Heart right ventricle (tissue), 16 donors: ENCODE measurements at places on chromosomes 3 and 15.
A peak's percentile ranks its signal among the peaks of the same experiment; 100 is the strongest.

DNA sequence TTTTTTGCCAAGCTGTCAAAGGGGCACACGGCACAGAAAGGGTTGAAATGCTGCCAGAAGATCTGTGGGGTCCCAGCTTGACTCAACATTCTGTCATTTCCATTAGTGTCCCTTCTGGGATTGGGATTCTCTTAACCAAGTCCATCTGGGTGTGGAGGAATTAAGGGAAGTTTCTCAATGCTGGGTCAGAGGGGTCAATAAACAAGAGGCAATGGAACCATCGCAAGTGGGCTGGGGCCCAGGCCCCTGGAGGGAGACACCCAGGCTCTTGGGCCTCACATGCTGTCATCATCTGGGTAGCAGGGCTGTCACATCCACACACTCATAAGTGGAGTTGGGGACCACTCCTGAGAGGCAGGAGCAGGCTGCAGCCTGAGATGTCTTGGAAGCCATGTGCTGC is 8.1 kb upstream of the APOD start:
- no peak overlapping the region for H3K27ac ChIP-seq
- H3K36me3 ChIP-seq: no peaks in the 10 kb centered on the region
- no peaks in the 10 kb centered on the region for H3K27me3 ChIP-seq
- H3K4me1 ChIP-seq: no peaks in the 10 kb centered on the region
- H3K4me3 ChIP-seq: no peak overlapping the region
- DNase-seq: no peak

DNA sequence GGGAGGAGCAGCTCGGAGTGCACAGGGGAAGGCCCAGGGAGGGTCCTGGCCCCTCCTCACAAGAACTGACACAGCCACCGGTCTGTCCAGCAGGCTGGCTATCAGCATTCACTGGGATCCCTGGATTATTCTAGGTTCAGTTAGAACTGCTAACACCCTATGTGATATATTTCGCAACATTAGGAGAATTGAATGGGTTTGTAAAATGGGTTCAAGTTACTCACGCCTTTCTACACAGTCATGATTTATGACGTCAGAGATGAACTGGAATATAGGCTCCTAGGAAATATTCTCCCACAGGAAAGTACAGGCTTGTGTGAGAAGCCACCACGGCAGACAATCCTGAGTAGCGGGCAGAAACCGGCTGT is 969 bp upstream of the BSN start:
- no peaks in the 10 kb centered on the region for H3K36me3 ChIP-seq
- peak overlapping the region; percentile 89 for H3K27ac ChIP-seq
- H3K27me3 ChIP-seq: no peaks in the 10 kb centered on the region
- no peak for DNase-seq
- H3K4me1 ChIP-seq: peaks cover 15% of the 10 kb centered on the region
- H3K4me3 ChIP-seq: peak overlapping the region; percentile 85

- no peak for DNase-seq
- no peaks in the 10 kb centered on the region for H3K36me3 ChIP-seq
- H3K27ac ChIP-seq: no peak overlapping the region
- H3K27me3 ChIP-seq: peaks cover 83% of the 10 kb centered on the region
These were observed 4.6 kb downstream of the SKOR1 start for GRCh38 chr15:67829647-67830504.

GRCh38 chr3:140163159-140163763 is 228.3 kb downstream of the CLSTN2 start:
- no peaks in the 10 kb centered on the region for H3K36me3 ChIP-seq
- H3K4me1 ChIP-seq: no peaks in the 10 kb centered on the region
- no peaks in the 10 kb centered on the region for H3K27me3 ChIP-seq
- no peak for DNase-seq
- H3K4me3 ChIP-seq: no peak overlapping the region

DNA sequence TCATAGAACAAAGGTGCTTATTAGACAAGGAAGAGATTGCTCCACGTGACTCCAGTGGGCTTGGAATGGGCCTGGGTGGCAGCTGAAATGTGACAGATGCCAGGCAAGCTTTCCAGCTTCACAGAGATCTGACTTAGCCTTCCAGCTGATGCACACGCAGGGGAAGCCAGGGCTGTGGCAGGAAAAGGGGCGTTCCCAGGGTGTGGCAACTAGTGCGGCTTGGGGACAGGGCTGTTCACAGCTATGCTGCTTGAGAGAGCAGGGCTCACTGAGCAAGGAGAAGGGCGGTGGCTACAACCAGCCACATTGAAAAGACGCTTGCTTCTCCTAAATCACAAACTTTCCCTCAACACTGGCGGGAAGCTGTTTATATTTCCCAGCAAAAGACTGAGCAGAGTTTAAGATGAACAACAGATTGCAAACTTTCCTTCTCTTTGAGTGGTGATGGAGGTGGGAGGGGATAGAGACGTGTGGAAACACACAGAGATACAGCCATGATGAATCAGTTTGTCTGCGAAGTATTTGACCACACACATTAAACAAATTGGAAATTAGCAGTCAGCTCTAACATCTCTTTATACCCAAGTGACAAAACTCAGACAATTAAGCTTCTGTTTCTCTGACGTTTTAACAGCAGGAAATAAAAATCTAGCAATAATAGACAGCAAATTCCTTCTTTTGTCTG is 127.5 kb downstream of the BDH1 start:
- H3K27ac ChIP-seq: peak overlapping the region; percentile 8
- H3K4me1 ChIP-seq: peaks cover 36% of the 10 kb centered on the region
- no peak overlapping the region for H3K4me3 ChIP-seq

GRCh38 chr3:131550562-131551465 is 48.0 kb upstream of the MRPL3 start:
- no peak for DNase-seq
- no peaks in the 10 kb centered on the region for H3K36me3 ChIP-seq
- H3K27ac ChIP-seq: no peak overlapping the region
- no peaks in the 10 kb centered on the region for H3K27me3 ChIP-seq
- H3K4me3 ChIP-seq: no peak overlapping the region

GRCh38 chr15:45320581-45321205 is 57.7 kb downstream of the GATM start:
- DNase-seq: no peak
- H3K4me3 ChIP-seq: no peak overlapping the region
- no peaks in the 10 kb centered on the region for H3K27me3 ChIP-seq
- no peak overlapping the region for H3K27ac ChIP-seq
- H3K36me3 ChIP-seq: no peaks in the 10 kb centered on the region
- no peaks in the 10 kb centered on the region for H3K4me1 ChIP-seq

DNA sequence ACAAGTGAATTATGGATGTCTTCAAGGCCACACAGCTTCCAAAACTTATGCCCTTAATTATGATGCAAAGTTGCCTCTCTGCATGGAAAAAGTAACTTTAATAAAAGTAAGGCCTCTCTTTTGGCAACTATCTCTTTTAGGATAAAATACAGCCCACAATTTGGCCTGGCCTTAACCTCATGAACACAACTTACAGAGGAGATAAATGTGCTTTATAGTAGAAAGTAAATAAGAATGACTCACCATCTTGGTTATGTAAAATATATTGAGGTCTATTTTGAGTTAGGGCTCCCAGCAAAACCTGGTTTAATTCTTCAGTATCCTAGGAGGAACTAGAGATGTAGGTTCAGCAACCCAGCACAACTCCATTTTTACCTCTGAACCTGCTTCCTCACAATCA is 164.0 kb downstream of the ROBO2 start:
- no peak overlapping the region for H3K27ac ChIP-seq
- no peaks in the 10 kb centered on the region for H3K27me3 ChIP-seq
- no peak overlapping the region for H3K4me3 ChIP-seq
- H3K36me3 ChIP-seq: no peaks in the 10 kb centered on the region

GRCh38 chr15:66880380-66881155 is 178.5 kb downstream of the SMAD6 start:
- H3K27ac ChIP-seq: peak overlapping the region; percentile 91
- no peak for DNase-seq
- H3K27me3 ChIP-seq: no peaks in the 10 kb centered on the region
- no peaks in the 10 kb centered on the region for H3K36me3 ChIP-seq

DNA sequence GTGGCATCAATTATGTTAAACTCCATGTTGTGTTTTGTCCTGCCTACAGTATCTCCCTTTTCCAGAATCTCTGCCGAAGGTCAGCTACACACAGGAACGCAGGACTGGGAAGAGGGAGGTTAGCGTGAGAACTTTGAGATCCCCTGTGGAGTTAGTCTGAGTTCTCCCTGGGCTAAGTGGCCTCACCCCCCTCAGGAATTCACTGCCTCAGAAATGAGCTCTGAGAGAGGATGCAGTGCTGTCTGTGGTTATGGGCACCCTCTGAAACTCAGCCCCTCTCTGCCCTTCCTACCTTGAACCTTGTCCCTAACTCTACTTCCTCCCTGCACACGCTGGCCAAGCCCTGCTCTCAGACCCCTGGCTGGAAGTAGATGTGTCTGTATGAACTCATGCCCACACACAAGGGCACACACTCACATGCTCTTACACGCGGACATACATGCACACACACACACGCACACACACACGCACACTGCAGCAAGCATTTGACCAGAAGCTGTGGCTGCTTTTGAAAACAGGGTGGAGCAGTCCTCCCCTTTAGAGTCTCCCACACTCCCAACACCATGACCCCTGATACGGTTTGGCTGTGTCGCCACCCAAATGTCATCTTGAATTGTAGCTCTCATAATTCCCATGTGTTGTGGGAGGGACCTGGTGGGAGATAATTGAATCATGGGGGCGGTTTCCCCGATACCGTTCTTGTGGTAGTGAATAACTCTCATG is 5.3 kb upstream of the VIPR1 start:
- DNase-seq: no peak
- H3K36me3 ChIP-seq: no peaks in the 10 kb centered on the region
- peaks cover 27% of the 10 kb centered on the region for H3K4me1 ChIP-seq
- H3K27ac ChIP-seq: peak overlapping the region; percentile 24
- no peak overlapping the region for H3K4me3 ChIP-seq
- peaks cover 4% of the 10 kb centered on the region for H3K27me3 ChIP-seq

DNA sequence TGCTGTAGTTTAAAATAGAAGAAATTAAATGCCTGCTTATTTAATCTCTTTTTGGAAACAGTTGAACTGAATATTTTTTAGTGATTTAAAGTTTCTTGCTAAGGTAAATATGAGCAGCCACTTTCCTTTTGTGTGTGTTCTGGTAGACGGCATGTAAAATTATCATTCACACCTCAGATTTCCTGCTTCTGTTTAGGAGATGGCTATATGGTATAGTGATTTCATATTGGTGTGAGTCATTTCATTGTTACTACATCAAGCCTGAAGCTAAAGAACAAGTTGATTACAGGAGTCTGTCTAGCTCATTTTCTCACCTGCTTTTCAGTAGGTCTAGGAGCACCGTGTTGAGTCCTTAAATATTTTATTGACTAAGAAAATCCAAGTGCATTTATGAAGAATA is 2.2 kb downstream of the LRCH3 start:
- DNase-seq: no peak
- H3K4me3 ChIP-seq: peak overlapping the region; percentile 70
- no peak overlapping the region for H3K27ac ChIP-seq
- H3K36me3 ChIP-seq: peaks cover 6% of the 10 kb centered on the region
- peaks cover 44% of the 10 kb centered on the region for H3K4me1 ChIP-seq

DNA sequence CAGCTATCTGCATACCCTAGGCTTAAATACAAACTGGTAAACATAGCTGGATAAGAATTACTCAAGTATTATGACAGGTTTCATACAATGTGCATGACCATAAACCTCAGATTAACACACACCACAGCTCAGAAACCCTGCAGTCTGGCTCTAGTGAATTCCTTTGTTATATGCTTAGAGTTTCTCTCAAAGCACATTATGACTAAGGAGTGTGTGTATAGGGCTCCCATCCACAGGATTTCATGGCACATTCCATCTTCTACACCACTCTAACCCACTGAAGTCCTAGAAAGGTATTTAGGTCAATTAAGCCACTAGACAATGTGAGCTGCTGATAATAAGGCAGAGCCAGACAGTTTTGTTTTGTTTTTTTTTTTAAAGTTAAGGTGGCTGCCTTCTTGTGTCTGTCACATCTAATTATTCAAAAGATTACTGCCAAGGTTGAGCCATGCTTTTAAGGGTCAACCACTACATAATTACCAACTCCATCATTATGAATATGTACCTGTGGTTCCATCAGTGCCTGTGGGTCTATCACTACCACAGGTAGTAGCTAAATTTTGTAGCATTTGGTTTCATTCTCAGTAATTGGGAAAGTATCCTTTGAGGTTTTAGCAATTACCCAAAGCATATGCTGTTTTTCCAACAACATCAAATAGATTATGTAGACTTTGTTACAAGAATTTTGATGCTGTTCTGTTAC is 107.0 kb downstream of the ALCAM start:
- no peak overlapping the region for H3K27ac ChIP-seq
- no peaks in the 10 kb centered on the region for H3K36me3 ChIP-seq
- no peak for DNase-seq

DNA sequence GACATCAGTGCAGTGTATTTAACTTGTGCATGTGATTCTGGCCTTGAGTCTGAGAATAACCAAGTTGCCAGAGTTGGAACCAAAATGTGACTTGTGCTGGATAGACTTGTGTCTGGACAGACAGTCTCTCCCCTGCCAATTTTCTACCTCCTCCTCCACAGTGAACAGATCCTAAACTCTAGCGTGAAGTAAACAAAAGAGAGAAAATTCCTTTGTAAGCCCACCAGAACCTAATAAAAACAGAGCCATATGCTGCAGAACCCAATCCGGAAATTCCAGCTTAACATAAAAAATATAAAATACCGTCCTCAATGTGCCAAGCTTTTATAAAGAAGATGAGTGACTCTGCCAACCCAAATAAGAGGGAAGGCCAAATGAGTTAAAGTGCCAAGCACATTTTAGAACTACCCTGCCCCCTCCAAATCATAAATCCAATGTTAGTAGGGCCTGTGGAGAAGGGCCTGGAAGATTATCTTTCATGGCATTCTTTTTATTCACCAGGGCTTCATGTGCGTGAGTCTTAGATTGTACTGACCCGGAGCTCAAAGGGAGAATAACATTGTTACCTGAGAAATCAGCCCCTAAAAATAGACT is 344.6 kb upstream of the PROK2 start:
- no peaks in the 10 kb centered on the region for H3K27me3 ChIP-seq
- no peak overlapping the region for H3K27ac ChIP-seq
- no peak for DNase-seq

DNA sequence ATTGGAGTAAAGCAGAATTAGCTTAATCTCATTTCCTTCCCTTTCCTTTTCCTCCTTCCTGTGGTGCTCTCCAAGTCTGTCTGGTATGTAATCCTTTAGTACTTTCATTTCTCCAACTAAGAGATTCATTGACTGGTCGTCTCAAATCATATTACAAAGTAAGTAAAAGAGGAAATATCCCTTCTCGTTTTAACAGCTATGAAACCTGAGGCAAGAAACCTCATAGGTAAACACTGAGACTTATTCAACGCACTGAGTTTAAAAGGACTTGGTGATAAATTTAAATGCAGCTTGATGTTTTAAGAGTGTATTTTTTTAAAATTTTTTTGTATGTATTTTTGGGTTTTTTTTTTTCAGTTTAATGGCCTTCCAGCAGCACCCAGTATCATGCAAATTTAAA is 117.2 kb upstream of the LRRC3B start:
- no peaks in the 10 kb centered on the region for H3K36me3 ChIP-seq
- H3K27me3 ChIP-seq: no peaks in the 10 kb centered on the region
- H3K4me3 ChIP-seq: no peak overlapping the region
- H3K27ac ChIP-seq: no peak overlapping the region
- H3K4me1 ChIP-seq: no peaks in the 10 kb centered on the region

- H3K27ac ChIP-seq: no peak overlapping the region
- H3K36me3 ChIP-seq: no peaks in the 10 kb centered on the region
- H3K4me3 ChIP-seq: no peak overlapping the region
- no peak for DNase-seq
These were observed 7.3 kb downstream of the SST start for GRCh38 chr3:187662848-187663409.
